Thymus (tissue), 14 donors: ENCODE measurements at places on chromosomes 12 and 14. TPM values are rescaled to one million over a fixed set of nuclear protein-coding genes. Genes with fewer than 3 reads are reported as not detected.
A peak's percentile ranks its signal among the peaks of the same experiment; 100 is the strongest.

DNA sequence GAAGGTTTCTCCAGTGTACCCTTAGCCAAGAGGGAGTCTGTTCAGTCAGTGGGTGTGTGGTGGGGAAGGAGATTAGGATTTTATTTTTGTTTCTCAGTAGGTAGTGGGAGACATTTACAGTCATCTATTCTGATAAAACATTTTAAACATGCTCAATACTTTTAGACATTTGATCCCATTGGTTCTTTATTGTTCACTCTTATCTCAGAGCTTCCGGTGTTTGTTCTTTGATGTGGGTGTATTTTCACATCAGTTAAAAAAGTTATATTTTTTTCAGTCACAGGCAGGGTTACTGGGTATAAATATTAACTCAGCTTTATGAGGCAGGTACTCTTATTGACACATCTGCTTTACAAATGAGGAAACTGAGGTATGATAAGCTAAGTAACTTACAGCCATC, 43.3 kb upstream of the LRRK2 start:
- H3K4me3 ChIP-seq: no peak overlapping the region
- H3K27me3 ChIP-seq: no peaks in the 10 kb centered on the region
- DNase-seq: no peak

DNA sequence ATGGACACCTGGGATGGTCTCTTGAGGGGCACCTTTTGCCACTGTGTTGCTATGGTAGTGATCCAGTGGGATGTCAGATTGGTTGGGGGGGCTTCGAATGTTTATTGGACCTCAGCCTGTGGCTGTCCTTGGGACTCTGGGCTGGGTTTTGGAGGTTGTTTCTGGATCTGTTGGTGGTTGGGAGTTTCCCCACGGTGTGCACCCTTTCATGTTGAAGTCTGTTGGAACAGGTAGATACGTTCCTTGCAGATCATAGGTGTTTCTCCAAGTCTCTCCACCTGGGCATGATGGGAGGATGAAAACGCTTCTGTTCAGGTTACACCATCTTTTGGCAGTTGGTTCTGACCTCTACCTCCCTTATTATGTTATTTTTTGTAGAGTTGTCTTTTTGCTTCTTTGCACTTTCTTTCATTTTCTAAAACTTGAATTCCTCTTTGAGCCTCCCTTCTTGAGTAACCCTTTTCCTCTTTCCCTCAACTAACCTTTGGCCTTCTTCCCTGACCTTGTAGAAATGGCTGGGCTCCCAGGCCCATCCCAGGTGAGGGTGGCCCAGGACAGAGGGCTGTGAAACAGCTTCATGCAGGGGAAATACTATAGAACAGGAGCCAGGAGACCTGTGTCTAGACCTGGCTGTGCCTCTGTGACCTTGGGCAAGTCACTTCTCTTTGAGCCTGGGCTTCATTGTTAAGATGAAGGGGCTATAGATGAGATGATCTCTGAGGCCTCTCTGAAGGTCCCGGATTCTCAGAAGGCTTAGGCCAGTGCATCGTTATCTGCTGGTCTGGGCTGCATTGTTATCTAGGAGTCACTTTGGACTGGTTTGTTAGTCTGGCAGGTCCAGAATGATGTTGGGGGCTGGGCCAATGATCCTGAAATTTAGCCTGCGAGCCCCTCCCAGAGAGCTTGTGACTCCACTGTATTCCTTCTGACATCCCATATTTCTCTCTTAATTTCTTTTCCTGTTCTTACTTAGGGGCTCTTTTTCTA, 2.0 kb downstream of the ATN1 start:
- no peak for DNase-seq
- no peak overlapping the region for H3K27ac ChIP-seq
- peak overlapping the region; percentile 87 for H3K4me3 ChIP-seq
- no peaks in the 10 kb centered on the region for H3K36me3 ChIP-seq

The CIROP gene
- 0.05 TPM for total RNA-seq

The PNP gene
- 50.7 TPM for total RNA-seq

The SMCO2 gene
- total RNA-seq: 0.71 TPM

The KRT3 gene
- 0.14 TPM for total RNA-seq

The KCNJ8 gene
- total RNA-seq: 5.2 TPM
